ENCODE measurements at places on chromosomes 2 and 18.

GRCh38 chr18:25111377-25112288 is 240.3 kb downstream of the ZNF521 start:
- DNase-seq, result peak; percentile 56

- no peak for DNase-seq
Measured at GRCh38 chr2:22999951-23000350, 385.0 kb upstream of the KLHL29 start.

DNA sequence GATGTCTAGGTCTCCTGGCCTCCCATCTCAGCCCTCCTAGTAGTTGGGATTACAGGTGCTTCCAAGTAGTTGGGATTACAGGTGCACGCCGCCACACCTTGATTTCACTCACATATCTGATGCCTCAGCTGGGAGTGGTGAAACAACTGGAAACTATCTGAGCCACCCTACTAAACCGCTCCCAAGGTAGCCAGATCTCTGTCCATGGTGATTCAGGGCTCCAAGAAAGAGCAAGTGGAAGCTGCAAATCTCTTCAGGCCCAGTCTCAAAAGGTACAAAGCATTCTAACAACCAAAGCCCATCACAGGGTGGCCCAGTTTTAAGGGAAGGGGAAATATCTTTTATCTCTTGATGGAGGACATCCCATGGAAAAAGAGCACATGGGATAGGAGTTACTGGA is 19.0 kb downstream of the C1GALT1C1L start:
- no peak for DNase-seq

DNA sequence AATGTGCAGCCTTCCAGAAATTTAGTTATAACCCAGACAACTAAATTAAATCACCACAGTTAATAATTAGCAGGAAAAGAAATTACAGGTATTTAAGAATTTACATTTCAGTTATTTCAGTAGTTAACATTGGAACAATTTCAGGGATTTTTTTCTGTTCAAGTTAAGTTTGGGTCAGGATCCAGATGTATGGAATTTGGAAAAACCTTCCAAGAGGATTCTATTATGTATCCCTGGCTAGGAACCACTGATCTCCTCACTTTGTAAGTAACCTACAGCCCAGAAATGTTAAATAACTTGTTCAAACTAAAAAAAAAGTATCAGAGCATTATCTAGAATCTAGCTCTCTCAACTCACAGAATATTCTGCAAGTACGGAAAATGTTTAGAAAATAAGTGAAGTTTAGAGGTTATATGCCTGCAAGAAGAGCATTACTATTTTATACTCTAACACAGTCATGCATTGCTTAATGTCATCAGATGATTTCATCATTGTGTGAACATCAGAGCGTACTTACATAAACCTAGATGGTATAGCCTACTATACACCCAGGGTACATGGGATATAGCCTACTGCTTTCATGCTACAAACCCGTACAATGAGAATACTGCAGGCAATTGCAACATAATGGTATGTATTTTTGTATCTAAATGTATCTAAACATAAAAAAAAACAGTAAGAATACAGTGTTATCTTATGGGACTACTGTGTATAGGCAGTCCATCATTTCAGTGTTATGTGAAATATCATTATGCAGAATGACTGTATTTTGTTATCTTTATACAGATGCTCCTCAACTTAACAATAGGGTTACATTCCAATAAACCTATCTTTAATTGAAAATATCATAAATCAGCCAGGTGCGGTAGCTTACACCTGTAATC is 6.1 kb downstream of the NCKAP1 start:
- no peak for DNase-seq
